ENCODE measurements at places on chromosomes 2 and 18.
A peak's percentile ranks its signal among the peaks of the same experiment; 100 is the strongest.

GRCh38 chr2:147181351-147182029, 663.3 kb upstream of the ACVR2A start:
- DNase-seq, result no peak

DNA sequence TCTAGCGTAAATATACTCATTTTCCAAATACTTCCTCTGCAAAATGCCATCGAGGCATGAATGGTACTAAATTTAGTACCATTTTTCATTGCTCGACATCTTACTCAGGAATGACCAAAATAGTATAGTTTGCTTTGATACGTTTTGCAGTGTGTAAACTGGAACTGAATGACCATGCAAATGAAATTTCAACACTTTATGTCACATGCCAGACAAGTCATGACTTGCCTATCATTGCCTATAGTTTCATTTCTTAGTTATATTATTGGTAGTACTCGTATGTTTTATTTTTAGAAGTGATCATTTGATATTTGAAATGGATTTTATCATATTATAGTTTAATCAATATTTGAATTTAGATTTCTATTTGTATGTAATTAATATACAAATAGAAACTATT, 9.1 kb downstream of the MSTN start:
- DNase-seq, result no peak

GRCh38 chr18:40431071-40431985, 1523.7 kb upstream of the PIK3C3 start:
- no peak for DNase-seq

DNA sequence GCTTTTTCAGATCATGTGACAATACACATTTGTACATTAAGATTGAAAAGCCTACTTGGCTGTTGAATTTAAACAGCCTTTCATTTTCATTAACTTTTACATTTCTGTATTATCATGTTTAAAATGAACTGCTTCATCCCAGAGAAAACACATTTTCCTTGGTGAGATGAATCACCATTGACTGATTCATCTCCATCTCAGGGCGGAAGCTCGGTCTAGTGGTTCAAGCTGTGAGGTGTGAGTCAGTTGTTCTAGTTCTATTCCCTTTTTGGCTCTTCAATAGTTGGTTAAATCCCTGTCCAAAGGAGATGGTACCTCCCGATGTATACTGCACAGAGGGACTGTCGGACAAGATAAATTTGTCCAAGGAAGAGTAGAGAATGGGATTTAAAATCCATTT, 189.7 kb downstream of the ADCYAP1 start:
- no peak for DNase-seq

DNA sequence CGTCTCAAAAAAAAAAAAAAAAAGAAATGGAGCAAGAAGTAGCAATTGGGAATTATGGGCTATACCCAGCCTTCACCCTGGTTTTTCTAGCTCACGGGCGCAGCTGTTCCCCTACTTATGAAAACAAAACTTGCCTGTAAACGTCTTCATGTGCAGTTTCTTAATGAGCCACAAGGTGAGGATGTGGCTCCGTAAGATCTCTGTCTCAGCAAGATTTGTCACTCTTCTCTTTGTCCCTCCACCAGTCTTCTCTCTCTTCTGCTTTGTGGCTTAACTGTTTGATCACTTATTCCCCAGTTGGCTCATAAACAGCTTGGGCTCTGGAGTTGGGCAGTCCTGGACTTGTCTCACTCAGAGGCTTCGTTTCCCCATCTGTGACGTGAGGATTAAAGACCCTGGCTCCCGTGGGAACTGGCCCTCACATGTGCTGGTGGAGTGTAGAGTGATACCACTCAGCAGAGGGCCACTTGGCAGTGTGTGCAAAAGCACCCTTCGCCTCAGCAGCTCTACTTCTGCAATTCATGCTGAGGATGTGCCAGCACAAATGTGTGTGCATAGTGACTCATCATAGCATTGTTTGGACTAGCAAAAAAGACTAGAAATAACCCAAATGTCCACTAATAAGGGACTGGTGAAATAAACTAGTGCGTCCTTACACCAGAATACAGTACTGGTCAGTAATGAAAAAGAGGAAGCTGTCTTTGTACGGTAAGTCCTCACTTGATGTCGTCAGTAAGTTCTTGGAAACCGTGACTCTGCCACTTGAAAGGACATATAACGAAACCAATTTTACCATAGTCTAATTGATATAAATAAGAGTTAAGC, 8.7 kb downstream of the CEP68 start:
- peak; percentile 60 for DNase-seq

DNA sequence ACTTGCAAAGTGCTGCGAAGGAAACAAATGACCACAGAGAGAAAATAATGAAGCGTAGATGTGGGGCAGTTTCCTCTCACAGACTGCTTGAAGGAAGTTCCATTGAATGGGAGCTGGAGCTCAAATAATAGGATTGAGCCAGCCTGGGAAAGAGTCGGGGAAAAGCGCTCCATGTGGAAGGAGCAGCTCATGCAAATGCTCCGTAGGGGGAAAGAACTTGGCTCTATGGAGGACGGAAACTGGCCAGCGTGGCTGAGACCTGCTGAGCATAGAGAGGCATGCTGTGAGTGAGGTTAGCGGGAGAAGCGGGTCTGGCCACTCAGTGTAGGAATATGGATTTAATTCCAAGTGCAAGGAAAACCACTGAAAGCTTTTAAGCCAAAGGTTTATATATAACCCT, 28.6 kb upstream of the VIT start:
- peak; percentile 37 for DNase-seq

DNA sequence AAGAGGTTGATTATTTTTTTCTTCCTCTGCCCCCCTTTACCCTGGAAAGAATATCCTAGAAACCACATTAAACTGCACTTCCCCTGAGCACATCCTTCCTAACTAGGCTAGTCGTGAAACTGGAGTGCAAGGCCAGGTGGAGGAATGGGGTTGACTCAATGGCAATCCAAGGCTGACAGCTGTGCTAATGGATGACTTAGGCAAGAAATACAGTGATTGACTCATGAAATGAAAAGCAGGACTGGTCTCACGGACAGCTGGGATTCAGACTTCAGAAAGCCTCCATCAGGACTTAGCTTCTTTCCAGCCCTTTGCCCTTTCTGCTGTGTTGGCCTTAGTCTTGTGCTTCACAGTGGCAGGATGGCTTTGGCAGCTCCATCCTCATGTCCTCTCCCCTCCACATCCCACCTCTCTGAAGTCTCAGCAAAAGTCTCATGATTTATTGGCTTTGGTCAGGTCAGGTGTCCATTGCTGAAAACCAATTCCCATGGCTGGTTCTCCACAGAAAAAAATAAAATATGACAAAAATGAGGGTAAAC, 33.8 kb downstream of the INSIG2 start:
- no peak for DNase-seq

GRCh38 chr2:70831861-70832260, 3.8 kb downstream of the CD207 start:
- DNase-seq, result no peak

DNA sequence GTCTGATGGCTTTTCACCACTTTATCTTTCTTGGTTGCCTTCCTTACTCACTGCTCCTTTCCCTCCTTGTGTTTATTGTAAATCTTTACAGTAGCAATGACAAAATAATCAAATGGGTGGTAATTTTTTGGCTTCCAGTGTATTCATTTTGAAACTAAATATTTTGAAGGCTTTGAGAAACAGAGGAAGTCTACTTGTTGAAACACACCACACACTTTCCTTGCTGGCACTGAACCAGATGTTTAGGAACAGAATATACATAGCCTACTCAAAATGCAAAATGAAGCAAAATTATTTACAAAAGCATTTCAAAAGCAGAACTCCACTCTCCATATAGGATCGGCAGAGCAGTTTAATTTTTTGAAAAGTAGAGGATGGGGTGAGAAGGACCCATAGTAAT, 189.8 kb downstream of the LTBP1 start:
- DNase-seq, result no peak

GRCh38 chr2:206736935-206737334, 18.7 kb upstream of the DYTN start:
- DNase-seq, result no peak

DNA sequence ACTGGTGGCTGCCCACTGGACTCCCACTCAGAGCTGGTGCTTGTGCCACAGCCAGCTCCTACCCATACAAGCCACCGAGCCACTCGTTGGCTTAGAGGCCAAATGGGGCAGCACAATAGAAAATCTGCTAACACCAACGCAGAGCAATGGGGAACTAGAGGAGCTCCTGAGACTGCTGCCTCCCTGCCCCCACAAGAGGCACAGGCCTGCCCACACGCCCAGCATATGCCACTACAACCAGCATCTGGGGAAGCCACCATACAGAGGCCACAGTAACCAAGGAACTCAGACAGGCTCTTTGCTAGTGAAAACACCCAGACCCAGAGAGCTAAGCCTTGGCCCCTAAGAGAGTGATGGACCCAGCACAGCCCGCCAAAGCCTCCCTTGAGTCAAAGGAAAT, 231.2 kb upstream of the RAB6C start:
- DNase-seq, result no peak

DNA sequence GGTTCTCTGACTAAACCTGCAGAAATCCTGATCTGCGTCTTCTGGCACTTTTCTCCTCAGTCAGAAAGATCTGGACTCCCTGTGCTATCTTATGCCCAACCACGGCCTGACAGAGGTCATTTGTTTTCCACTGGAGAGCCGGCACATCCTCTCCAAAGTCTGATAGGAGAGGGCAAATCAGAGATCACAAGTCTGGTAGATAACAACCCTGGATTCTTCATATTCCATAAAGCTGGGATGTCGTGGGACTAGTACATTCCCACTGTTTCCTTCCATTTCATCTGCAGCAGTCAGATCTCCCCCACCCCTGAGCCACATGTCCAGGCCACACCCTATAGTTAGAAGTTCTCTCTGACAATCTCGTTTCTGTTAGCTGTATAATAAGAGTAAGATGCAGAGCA, 157.0 kb downstream of the MGAT5 start:
- no peak for DNase-seq

DNA sequence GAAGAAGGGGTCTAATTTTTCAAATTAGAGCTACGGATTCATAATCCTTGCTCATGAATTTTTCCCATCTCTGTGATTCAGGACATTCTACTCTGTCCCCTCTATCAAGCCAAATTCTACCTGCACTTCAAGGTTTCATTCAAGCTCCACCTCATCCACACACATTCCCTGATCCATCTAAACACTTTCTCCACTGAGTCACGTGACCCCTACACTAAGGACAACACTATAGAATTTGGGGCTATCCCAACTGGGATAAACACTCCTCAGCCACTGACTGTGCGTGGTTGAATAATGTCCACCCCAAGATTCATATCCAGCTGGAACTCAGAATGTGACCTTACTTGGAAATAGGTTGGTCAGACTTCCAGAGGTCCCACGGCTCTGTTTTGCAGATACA, 159.9 kb upstream of the ACVR2A start:
- no peak for DNase-seq

DNA sequence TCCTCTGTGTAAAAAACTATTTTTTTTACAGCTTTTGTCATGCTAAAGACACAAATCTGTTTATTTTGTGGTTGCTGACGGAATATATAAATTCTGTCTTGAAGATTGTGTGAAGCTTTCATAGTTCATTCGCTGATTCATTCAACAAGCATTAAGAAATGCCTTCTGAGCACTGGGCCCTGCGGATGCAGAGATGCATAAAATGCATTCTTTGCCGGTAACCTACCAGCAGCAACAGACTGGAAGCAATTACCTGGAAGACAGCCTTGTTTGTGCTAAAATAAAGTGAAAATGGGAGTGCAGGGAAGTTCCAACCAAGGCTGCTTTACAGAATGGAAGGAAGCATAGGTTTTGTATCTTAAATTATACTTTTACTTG, 119.7 kb downstream of the PMAIP1 start:
- DNase-seq, result no peak

DNA sequence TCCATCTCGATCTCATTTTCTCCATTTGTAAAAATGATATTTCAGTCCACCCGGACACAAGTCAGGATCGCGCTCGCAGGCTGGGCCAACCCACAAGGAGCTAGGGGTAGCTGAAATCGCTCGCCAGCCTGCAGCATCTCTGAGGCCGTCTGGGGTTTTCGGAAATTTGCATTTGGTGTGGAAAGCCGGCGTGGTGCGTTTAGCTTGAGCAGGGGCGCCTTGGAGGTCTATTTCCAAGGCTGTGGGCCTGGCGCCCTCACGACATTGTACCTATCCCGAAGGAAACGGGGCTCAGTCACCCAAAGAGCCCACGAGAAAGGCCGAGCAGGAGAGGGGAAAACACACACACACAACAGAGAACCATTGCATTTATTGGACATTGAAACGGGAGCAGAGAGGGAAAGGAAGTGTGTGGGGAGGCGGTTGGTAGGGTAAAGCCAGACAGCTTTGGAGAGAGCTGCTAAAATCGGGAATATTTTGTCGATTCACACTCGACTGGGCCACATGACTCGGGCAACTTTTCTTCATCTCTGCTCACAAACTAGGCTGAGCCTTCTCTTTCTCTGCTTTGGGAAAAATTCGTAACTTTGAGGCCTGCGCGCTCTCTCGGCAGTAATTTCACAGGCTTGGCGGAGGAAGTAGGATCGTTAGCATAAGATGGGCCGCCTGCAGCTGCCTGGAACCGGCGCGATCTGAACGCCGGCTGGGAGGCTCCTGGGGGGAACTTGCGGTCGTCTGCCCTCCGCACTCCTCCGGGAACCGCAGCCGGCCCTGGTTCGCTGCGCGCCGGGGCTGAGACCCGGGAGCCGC, 1.1 kb upstream of the HOXD8 start:
- peak; percentile 81 for DNase-seq

GRCh38 chr18:28019425-28020108, 157.4 kb downstream of the CDH2 start:
- no peak for DNase-seq

DNA sequence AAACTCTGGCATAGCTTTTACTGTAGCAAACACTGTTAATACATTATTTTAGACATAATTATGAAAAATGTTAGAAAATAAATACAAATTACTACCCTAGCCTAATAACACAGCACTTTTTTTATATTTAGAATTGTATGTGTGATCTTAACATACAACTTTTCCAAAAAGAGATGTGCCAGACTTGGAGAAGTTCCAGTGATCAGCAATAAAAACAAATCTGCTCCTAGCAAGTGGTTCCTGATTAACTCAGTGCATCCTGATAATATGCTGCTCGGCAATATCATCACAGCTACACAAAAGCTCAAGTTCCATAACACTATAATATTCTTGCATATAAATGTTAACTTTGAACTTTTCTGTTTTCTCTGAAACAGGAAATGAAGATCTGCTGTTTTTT, 22.4 kb upstream of the PTPRM start:
- no peak for DNase-seq

DNA sequence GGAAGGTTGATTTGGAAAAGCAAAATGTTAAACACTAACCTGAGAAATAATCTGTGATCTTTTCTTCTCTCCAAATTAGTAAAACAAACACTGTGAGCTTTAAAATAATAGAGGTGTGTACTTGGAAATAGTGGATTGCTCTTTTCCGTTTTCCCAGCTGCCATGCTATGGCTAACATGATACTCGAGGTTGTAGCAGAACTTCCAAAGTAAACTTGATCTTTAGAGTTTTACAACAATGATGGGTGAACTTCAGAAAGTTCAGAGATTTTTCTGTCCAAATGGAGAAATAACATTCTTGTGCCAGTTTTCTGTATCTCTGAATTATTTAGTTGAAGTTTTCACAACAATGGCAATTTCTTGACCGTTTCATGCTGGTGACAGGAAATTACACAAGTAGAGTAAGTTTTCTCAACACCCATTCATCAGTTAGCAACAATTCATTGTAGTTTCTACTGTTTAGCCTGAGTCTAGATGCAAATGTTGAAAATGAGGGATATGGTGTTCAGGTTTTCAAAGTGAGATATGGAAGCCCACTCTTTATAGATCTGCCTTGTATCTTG, 135.3 kb upstream of the CTAGE1 start:
- no peak for DNase-seq
